ENCODE measurements at places on chromosomes 3 and 15.

GRCh38 chr3:88930611-88931010, 176.8 kb upstream of the EPHA3 start:
- DNase-seq, result no peak

GRCh38 chr3:123294296-123294938, 92.7 kb downstream of the SEC22A start:
- no peak for DNase-seq

- DNase-seq, result no peak
These were observed 6.8 kb upstream of the MESP2 start for GRCh38 chr15:89769366-89769765.

- DNase-seq, result no peak
These were observed 140.2 kb upstream of the SPRED1 start for GRCh38 chr15:38112406-38112805.

- no peak for DNase-seq
These were observed 140.5 kb upstream of the CADPS start for GRCh38 chr3:63015614-63016309.

- no peak for DNase-seq
These were observed 550.6 kb upstream of the NECTIN3 start for GRCh38 chr3:110521019-110521418.

GRCh38 chr3:50189274-50189673, 2.1 kb upstream of the GNAT1 start:
- peak; percentile 91 for DNase-seq

DNA sequence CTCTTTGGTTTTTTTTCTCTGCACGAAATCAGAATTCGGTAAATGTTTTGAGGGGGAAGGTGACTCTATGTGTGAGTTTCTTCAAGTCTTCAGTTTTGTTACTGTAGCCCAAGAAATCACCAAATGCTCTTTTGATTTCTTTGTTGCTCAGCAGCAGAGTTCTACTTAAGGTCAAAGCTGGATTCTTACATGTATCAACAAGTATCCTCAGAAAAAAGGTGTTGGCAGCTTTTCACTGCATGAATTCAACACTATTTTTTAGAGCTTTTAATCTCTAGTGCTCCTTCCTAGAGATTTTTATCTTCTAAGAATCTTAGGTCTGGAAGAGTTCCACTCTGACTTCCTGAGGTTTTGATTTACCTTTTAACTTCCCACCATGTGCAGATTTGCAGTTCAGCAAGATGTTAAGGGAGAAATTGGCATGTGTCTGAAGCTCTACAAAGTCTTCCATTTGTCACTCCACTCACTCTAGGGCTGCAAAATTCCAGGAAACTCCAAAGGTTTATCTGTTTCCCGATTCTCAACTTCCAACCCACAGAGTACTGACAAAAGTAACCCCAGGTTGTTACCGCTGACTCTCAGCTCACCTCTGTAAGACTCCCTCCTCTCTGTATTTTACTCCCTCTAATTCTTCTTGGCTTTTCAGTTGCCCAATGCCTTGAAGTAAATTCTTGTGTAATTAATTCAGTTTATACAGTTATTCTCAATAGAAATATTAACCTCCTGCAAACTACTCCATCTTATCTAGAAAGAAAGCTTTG, 13.3 kb upstream of the CD200 start:
- no peak for DNase-seq

GRCh38 chr3:89145995-89146394, 38.6 kb downstream of the EPHA3 start:
- DNase-seq, result no peak

- DNase-seq, result no peak
These were observed 145.4 kb upstream of the PROK2 start for GRCh38 chr3:71930056-71930991.

GRCh38 chr15:78452485-78452884, 14.5 kb downstream of the IREB2 start:
- DNase-seq, result no peak

GRCh38 chr3:71825551-71826283, 40.8 kb upstream of the PROK2 start:
- no peak for DNase-seq

GRCh38 chr3:14489641-14490040, 50.5 kb downstream of the GRIP2 start:
- DNase-seq, result no peak

DNA sequence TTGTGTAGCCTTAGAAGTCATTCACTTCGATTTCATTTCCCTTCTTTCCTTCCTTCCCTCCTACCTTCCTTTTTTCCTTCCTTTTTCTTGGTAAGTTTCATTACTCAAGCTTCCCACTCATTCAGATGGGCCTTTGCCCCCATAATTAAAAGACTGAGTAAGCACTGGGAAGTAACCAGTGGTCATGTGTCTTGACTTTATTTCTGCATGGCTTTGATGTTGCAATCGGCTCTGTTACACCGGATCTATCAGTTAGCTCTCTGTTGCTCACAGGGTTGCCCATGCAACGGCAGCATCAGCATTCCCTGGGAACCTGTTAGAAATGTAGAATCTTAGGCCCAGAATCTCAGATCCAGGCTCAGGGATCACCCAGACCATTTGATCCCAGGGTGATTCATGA, 25.6 kb upstream of the LARS2 start:
- DNase-seq, result no peak

DNA sequence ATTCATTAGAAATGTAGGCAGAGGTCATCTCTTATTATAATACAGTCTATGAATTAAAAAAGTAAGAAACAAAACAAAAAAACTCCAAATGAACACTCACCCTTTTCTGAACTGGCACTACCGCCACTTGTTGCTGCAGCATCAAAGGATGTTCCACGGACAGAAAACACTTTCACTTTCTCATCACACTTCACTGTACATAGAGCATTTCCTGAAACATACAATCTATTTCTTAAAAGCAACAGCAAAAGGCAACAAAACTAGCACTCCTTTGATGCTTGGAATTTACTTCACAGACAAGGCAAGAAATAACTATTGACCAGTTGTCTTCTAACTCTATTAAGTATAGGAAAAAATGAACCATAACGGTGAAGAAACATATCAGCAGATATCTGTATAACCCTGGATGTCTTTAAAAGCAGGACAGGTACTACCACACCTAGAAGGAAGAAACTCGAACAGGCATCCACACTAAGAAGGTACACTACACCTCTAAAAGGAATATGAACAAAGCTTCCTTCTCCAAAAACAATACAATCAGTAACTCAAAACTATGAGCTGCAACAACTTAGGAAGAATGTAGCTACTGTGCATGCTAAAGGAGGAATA, 24.9 kb downstream of the ETFA start:
- no peak for DNase-seq

DNA sequence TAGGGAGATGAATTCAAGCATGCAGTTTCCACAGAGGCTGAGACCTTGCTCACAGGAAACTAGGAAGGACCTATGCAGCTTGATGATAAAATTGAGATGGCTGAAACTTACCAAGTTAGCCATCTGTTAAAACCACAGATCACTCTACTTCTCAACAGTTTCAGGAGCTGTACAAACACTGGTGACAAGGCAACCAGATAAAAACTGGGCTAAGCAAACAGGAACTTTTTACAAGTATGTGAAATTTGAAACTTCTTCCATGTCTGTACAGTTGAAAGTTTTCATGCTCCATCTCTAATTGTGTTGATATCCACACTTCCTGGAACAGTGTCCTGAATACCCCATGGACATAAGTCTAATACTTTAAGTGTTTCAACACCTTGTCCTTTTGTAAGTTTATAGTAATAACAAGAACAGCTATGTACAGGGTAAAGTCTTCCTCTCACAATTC, 78.2 kb downstream of the FAIM start:
- no peak for DNase-seq

GRCh38 chr3:111690242-111690641, 95.1 kb upstream of the ZBED2 start:
- no peak for DNase-seq

DNA sequence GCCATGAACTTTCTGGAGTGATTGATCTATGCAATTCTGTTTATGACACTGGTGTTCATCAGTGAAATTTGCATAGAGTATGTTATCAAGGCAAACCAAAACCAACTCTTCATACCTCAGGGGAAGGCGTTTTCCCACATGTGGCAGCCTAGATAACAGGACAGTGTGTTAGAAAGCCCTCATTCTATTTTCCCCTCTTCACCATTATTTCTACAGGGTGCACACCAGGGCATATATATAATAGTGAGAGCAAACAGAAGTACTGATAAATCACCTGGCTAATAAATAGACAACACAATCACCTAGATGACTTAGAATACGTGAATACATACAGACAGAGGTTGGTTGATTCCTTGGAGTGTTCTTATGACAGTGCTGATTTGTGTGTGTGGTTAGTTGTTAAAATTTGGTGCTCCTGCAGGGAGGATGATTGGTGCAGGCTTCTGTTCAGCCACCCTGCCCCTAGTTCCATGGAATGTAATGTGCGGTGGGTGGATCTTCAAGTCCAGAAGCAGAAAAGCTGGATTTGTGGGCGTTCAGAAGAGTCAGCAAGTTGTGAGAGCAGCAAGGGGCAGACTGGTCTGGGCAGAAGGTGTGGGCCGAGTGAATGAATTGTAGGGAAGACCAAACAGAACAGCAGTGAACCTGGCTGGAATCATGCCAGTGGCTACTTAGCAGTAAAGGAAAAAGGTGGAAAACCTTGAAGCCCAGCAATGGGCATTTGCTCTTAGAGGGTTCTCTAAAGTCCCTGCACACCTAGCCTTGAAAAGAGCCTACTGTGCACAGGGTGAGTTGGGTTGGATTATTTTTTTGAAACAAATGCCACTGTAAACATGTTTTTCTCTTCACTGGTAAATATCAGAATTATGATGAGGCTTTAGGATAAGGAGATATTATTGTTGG, 11.7 kb upstream of the RARRES1 start:
- DNase-seq, result no peak

DNA sequence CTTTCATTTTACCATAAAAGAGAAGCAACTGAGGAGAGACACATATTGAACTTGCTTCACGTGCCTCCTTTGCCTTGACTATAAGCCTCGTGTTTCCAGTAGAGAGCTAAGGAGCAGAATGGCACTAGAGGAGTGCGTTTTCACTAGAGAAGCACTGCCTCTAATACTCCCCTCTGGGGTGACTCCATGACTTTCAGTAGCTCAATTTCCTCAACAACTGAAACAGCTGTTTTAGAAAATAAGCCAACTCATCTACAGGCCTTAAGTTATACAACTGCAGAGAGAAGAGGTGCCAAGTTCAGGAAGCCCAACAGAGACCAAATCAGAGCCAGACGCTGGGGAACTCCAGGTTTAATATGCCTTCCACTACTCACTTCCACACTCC, 1.9 kb downstream of the UBP1 start:
- no peak for DNase-seq

GRCh38 chr15:51375966-51376640, 34.6 kb downstream of the GLDN start:
- no peak for DNase-seq

Measured in testis (tissue), 5 donors.